ENCODE measurements at places on chromosomes 5 and 9. TPM values are rescaled to one million over a fixed set of nuclear protein-coding genes. Genes with fewer than 3 reads are reported as not detected.

TUSC1 gene
- 20.8 TPM for total RNA-seq

NR5A1 gene
- total RNA-seq = not detected

GALT gene
- total RNA-seq = 20.3 TPM

FOXD4L6 gene
- not detected for total RNA-seq

URM1 gene
- 39.4 TPM for total RNA-seq

ARID3C gene
- not detected for total RNA-seq

DNA sequence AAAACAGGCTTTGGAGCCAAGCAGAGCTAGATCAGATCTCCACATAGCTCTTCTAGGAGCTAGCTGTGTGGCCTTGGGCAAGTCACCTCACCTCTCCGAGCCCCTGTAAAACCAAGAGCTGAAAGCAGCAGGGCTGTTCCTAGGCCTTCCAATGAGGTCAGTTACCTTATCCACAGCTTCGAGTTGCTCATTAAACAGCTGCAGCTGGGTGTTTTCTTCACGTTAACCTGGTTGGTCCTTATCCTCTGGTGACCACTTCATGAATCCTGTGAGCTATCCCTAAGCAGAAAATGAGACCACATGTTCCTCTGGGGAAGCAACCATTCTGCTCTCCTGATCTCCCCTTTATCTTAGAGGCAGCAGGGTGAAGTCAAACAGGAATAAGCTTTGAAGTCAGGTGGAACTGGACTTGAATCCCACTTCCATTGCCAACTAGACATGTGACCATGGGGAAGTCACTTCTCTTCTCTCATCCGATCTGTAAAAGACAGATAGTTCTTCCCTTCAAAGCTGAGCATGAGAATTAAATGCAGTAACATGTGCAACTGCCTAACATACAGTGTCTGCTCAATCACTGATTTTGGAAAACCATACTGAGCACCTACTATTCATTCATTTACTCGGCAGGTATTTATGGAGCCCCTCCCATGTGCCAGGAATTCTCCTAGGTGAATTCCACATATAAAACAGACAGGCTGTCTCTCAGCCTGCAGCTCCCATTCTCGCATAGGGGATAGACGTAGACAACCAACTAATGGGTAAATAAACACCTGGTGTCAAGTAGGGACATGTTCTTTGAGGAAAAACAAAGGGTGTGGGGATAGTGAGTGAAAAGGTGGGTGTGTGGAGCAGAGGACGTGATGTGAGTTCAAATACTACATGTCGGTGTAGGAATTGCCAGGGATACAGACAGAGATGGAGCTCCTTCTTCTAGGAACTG lies 111.7 kb upstream of the BOD1 start:
- no peak for DNase-seq

DNA sequence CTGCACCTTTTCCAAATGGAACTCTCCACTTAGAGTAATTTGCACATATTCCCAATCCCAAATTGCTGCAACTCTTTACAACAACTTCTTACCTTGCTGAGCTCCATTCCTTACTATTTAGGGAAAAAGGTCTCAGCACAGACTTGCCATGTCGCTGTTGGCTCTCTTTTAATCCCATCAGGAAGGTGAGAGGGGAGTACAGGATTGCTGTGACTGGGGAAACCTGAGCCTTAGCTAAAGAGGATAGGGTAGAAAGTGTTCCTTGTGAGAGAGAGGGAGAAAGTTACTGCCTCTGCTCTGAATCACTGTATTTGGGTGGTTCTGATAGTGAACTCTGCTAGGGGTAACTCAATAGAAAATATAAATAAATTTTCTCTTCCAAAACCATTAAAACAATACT lies 43.7 kb upstream of the GABRA1 start:
- no peak for DNase-seq

- DNase-seq = no peak
These were observed 100.2 kb downstream of the HINT1 start for GRCh38 chr5:131064669-131065371.

DNA sequence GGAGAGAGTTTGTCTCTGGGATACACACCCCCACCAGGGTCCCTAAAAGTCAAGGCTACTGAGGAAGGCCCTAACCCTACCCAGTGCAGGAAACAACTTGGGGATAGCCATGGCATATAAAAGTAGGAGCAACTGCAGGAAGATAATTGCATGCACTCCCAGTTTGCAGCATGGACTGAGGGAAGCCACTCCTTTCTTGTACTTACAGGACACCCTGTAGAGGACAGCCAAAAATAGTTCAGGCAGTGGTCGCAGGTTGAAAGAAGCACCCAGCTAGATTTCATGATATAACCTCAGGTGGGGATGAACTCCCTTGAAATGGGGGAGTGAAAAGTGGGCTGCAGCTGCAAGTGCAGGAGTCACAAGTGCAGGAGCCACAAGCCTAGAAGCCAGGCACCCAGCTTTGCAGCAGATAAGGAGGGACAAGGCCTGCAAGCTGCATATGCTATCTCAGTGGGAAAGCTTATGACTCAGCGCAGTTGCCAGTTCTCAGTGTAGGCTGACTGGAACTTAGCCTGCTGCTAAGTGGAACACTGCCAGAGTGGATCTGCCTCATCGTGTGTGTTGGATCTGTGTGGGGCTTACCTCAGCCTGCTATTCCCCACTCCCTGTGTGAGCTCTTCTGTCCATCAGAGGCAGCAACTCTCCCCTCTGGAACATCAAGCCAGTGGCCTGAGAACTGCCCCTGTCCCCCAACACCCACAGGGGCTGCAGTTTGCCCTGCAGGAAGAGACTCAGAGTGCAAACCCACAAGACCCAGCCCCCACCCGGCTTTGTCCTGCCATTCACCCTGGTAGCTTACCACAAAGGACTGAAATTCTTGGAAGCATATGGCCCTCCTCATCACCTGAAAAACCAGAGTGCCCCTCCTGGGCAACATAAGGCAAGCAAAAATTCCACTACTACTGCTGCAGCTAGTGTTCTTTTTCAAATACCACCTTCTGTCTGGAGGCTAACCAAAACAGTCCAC lies 42.7 kb downstream of the CYLC2 start:
- DNase-seq = no peak

DNA sequence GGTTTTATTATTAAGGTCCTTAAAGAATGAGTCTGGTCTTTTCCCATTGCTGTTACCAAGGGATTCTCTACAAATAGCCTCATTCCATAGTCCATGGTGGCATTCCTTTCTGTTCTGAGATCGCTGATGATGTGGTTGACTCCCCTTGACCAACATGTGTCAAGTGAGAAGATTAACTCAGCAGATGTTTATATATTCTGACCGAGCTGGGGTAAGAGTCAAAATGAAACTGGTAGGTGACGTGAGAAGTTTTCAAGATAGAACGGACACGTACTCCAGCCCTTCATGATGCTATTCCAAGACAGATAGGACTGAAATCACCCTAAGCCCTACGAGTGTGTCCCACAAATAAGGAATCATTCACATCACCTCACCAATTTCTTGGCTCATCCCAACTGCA lies 155.5 kb upstream of the WWC1 start:
- no peak for DNase-seq

DNA sequence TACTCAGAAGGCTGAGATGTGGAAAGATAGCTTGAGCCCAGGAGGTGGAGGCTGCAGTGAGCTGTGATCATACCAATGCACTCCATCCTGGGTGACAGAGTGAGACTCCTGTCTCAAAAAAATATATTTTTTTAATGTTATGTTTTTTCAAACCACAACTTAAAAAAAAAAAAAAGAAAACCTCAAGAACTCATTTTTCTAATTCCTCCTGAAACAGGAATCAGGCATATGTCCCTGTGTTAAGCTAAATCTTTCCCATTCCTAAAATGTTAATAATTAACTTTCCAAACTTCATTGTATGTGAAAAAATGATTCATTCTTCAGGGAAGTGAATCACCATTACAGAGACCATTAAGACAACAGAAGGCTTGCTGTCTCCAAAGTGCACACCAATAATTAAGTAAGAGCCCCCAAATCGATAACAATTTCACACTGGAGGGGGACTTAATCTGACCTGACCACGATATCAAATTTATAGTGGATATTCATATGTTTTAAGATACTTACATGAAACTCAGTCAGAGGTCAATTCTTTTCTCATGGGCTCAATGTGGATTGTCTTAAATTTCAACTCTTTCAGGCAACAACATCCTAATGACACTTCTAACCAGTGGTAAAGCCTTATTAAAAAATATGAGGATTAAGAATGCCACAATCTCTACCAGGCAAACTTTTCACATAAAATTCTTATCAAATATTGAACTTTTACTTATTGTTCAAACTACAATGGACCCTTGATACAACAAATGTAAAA lies 5.2 kb downstream of the CEMIP2 start:
- peak; percentile 66 for DNase-seq

- DNase-seq = no peak
These were observed 268.7 kb upstream of the PAPPA start for GRCh38 chr9:115884846-115885245.

GRCh38 chr5:41748631-41749030 lies 121.6 kb downstream of the OXCT1 start:
- peak; percentile 59 for DNase-seq

DNA sequence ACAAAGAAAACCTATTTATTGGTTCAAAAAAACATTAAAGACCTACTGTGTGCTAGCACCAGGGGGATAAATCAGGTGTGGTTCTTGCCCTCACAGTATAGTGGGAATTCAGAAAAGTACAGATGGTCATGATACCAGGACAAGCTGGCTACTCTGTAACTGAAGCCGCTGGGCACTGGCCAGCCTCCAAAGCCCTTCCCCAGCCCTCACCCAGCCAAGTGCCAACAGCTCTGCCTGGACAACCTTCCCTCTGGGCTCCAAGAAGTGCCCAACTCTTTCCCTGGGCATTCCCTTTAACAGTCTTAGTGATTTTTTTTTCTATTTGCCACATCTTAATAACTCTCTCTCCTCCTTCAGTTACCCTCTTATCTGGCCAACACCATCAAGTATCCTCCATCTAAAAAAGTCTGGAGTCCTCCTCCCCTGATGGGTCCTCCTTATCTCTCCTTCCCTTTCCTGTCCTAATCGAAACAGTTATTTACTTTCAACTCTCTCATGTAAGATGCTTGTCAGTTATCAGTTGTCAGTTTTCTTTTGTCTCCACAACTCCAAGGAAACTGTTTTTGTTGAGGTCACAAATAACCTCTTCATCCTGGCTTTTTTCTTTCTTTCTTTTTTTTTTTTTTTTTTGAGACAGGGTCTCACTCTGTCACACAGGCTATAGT lies 13.3 kb upstream of the SEPTIN8 start:
- no peak for DNase-seq

DNA sequence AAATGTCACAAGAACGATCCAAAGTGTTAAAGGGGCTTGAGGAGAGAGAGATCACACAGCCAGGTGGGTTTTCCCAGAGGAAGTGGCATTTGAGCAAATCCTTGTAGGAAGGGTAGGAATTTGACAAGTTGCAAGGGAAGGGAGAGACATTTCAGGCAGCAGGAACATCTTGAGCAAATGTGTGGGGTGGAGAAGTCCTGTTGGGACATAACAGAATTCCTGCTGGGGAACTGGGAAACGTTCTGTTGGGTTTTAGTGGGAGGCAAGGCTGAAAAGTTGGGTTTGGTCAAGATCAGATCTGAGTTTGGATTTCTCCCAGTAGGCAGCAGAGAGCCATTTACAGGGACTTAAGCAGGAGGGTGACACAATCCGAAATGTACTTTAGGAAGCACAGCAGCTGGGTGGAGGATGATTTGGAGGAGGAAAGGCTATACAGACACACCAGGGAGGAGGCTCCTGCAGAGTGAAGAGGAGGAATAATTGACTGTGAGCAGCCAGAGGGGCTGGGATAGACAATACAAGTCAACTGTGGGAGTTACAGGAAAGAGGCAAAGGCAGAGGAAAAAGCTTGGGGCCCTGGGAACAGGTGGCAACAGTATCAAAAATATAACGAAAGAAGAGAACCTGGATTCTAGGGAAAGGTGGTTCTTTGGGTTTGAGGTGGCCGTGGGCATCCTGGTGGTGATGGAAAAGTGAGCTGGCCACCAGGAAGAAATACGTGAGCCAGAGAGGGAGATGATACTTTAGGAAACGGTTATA lies 3.1 kb upstream of the ZSWIM6 start:
- DNase-seq = no peak

DNA sequence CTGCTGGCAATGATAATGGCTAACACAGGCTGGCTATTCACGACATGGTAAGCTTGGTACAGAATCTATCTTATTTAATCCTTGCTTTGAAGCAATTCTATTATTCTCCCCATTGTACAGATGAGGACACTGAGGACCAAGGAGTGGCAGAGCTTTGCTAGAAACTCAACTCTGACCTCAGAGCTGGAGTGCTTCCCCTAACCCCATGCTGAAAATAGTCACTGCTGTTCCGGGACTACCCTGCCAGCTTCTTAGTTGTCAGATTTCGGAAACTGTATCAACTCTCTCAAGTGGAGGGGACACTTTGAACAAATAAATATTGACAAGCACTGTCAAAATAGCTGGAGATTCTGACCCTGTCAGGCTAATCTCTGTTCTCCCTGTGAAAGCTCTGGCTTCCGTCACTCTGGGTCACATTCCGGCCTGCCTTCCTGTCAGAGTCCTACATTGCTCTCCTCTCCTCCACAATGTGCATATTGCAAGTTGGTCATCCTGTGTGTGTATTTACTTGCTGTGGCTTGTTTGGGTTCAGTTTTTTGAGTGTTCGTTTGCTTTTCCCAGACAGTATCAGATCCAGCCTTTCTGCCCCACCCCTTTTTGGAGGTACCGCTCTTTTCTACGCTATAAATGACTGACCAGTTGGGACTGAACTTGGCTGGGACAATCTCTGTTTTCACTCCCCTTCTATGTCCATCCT lies 134.3 kb upstream of the MAP1B start:
- no peak for DNase-seq

- no peak for DNase-seq
These were observed 65.8 kb downstream of the SFXN1 start for GRCh38 chr5:175544108-175544511.

- DNase-seq = no peak
These were observed 164.1 kb upstream of the MPDZ start for GRCh38 chr9:13443346-13444244.

DNA sequence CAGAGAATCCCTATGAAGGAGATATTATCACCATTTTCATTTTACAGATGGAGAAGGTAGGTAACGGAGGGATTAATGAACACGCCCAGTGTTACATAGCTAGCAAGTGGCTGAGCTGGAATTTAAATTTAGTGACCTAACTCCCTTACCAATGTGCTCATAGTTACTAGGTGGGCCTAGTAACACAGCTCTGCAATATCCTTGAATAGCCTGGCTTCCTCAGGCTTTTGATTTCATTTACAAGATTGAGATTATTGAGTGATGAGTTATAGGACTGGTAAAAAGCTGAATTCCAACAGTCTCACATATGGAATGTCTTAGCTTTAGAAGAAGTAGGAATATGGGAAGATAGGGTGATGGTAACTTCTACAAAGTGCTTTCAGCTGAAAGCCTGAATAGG lies 336.3 kb upstream of the KIF2A start:
- DNase-seq = no peak

- no peak for DNase-seq
These were observed 17.0 kb upstream of the SH3TC2 start for GRCh38 chr5:149079883-149080282.

DNA sequence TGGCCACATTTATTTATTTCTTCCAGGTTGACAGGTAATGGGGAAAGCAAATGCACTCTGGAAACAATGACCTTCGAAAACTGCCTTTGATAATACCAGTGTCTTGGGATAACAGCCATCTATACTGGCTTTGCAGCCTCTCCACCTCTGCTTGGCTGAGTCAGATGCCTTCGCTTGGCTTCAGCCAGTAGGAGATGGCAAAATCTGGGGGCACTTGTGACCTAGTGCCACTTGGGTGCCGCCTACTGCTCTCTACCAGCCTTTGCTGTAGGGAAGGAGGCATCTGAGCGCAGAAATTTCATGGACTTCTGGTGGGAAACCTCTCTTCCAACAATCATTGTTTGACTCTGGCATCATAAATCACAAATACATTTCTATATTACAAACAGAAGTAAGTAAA lies 21.8 kb downstream of the FYB1 start:
- DNase-seq = no peak

- no peak for DNase-seq
These were observed 798 bp downstream of the PITX1 start for GRCh38 chr5:135032999-135033861.
